Activated T-helper 1 cell treated with anti-CD3 and anti-CD28 coated beads, Interleukin-2, amount 50 U/mL, for 16 hours (primary cell): ENCODE measurements at places on chromosomes 7 and 10.
A peak's percentile ranks its signal among the peaks of the same experiment; 100 is the strongest.

DNA sequence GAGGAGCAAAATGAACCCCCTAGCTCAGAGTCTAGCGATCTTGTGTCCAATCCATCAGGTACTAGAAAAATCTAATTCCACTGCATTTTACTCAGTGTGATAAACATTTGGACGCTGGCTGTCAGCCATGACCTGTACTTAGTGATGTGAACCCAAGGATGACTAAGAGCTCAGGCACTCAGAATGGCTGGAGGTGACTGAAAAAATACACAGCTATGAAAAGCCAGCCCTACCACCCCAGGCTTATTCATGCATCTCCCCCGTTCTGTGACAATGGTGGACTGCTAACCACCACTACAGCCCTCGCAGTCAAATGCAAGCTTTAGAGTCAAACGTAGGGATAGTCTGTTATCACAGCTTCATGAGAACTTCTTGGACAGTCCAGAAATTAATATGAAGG is 14.9 kb downstream of the AFAP1L2 start:
- DNase-seq = no peak

DNA sequence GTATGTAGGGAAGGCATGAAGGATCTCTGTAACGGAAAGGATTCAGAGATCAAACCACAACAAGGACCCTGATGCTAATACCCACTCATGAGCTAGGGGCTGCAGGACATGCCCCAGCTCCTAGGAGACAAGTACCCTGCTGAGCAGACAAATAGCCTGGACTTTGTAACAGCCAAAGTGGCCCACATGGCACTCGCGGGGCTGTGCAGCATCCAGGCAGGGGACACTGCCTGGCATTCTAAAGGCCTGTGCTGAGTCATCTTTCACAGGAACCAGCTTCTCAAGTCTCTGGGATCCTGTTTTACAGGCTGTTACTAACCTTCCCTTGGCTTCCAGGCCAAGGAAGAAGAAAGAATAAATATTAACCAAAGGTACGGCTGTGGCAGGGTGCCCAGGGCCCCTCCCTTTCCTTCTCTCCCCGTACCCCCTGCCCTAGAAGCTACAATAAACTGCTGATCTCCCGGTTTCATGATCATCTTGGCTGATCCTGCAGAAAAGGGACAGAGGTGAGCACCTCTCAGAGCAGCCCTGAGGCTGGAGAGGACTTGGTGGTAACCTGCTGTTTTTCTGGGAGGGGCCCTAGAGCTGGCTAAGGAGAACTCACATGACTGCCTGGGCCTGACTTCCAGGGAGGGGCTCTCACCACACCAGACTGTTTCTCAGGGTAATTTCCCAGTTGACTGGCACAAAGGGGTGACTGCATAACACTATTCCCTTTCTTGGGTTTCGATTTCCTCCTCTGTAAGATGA is 4.2 kb upstream of the RPEL1 start:
- no peak for DNase-seq

GRCh38 chr10:96440361-96441292 is 73.1 kb downstream of the TLL2 start:
- DNase-seq = no peak

- DNase-seq = no peak
Observed at GRCh38 chr7:100865938-100866728, 1.1 kb upstream of the TRIP6 start.

GRCh38 chr10:62653254-62653653 is 151.3 kb upstream of the ADO start:
- no peak for DNase-seq

DNA sequence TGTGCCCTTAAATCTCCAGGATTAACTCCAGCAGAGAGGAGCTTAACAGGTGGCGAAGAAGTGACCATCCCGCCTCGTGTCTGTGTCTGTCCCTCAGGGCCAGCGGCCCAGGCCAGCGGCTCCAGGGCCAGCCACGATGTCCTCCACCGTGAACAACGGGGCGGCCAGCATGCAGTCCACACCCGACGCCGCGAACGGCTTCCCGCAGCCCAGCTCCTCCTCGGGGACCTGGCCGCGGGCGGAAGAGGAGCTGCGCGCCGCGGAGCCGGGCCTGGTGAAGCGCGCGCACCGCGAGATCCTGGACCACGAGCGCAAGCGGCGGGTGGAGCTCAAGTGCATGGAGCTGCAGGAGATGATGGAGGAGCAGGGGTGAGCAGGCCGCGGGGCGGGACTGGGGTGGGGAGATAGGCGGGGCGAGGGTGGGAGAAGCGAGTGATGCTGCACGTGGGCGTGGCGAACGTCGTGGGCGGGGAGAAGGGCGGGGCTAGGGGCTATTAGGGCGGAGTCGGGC is 33.3 kb downstream of the SRRM3 start:
- peak; percentile 48 for DNase-seq

- DNase-seq = no peak
Observed at GRCh38 chr7:87435546-87435945, 39.9 kb downstream of the ABCB4 start.

DNA sequence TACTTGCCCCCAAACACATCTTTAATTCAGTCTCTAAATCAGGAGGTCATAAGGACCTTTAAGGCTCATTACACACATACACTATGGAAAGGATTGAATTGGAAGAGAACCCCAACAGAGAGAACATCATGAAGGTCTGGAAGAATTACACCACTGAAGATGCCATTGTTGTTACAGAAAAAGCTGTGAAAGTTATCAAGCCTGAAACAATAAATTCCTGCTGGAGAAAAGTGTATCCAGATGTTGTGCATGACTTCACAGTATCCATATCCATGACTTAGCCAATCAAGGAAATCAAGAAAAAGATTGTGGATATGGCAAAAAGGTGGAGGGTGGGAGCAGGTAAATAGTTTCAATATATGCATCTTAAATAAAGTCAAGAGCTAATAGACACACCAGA is 13.7 kb downstream of the LIPA start:
- DNase-seq = no peak

DNA sequence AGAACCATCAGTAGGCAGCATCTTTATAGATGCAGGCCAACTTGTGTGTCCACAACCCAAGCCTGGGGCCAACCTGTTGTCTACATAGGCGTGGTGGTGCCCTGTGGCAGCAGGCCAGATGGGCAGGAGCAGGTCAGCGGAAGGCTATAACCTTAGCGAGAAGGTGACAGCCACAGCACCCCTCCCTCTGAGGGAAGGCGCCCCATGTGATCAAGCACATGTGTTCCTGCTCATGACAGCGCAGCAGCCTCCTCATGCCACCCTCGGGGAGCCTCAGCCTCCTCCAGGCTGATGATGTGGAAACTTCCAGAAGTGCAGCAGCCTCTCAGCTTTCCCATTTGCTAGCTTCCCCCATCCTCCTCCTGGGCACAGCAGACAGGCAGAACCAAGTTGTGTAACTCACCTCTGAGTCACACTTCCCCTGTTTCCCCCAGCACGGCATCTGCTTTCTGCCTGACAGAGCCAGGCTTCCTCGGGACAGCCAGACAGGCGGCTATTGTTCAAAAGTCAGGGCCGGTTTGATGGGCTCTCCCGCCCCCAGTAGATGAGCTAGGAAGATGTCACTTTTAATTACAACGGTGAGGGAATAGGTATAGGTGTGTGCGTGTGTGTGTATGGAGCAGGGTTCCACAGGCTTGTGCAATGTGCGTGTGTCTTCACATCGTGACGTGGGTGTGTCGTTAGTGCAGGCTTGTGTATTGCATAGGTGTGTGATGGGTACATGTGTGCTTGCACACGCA is 312.0 kb upstream of the ZMIZ1 start:
- no peak for DNase-seq

DNA sequence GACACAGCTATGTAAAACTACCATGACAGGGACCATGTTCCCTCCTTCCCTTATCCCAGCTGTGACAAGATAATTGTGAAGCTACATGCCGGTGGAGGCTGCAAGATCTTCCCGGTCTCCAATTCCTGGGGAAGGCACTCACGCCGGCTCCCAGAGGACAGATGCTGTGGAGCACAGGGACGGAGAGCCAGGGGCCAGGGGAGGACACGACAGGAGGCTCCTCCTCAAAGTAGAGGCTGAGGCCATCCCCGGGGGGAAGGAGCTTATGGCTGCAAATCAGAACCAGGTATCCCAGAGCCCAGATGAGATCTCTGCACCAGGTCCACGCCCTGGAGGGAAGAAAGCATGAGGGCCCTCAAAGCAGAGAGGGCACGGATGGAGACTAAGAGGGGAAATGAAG is 286.2 kb downstream of the TCERG1L start:
- DNase-seq = no peak

DNA sequence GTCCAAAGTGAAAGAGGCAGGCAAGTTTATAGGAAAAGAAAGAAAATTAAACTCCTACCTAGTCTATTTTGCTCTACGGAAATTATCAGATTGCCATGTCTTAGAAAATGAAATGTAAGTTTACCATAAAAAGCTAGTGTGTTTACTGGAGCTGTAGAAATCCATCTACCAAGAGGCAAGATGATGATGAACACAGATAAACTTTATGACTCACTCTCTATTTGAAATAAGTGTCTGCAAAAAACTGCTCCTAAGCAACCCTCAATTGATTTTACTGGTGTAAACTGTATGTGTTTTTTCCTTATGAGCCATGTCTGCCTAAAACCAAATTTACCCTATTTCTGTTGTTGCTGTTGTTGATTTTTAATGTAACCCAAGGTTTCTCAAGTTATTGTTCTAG is 73.8 kb upstream of the TMEM106B start:
- DNase-seq = no peak

GRCh38 chr7:94040254-94040653 is 36.1 kb upstream of the BET1 start:
- DNase-seq = no peak

- DNase-seq = no peak
Observed at GRCh38 chr7:124403587-124403986, 362.0 kb downstream of the GPR37 start.

- DNase-seq = no peak
Observed at GRCh38 chr7:157210682-157211081, 72.0 kb downstream of the UBE3C start.

- no peak for DNase-seq
Observed at GRCh38 chr10:132485391-132485790, 52.2 kb upstream of the INPP5A start.

- no peak for DNase-seq
Observed at GRCh38 chr10:103542764-103543616, 49.5 kb downstream of the NEURL1 start.

DNA sequence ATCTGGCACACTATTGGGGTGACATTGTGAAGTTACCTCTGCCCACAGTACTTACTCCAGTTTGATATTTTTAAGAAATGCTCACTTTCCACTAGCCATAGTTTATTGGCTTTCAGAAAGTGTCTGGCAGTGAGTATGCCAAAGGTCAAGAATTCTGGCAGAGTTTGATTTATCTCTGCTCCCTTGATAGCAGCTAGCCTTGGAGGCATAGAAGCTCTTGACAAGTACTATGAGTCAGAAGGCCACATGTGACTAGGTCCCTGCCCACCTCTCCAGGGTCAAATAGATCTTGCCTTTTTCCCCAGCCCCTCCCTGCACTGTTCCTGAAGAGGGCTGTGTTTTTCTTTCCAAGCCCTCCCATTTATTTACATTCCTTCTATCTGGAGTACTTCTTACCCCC is 202.2 kb downstream of the AUTS2 start:
- DNase-seq = no peak

DNA sequence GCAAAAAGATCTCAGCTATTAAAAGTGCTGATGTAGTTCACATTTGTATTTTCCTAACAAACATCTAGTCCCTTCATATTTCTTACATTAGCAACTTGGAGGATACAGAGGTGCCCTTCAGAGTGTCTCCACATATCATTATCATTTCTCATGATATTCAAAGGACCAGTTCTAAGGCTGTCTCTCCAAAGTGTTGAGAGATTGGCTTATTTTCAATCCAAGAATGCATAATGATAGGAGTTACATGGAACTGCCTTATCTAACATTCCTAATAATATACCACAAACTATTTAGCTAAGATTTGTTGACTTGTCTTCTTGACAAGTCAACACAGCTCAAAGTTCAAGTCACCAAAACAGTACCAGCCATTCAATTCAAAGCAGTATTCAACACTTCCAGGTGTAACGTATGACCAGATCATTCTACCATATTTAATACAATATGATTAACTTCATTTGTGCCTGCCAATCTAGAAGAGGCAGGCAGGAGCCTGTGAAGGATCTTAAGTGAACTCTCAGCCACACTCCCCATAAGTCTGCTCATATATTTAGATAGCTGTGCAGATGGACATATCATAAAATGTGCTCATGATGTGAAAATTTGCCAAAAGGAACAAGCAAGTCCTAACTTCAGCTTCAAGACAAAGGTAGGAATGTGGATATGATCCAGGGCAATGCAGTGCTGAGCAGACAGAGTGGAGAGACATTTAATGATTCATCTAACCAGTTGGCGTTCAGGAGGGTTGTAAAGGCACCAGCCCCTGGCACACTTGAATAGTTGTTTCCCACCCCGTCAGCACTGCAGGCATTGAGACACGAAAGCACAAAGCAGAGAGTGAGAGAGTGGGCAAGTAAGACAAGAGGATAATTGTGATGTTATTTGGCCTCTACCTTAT is 108.3 kb downstream of the MTERF1 start:
- no peak for DNase-seq

DNA sequence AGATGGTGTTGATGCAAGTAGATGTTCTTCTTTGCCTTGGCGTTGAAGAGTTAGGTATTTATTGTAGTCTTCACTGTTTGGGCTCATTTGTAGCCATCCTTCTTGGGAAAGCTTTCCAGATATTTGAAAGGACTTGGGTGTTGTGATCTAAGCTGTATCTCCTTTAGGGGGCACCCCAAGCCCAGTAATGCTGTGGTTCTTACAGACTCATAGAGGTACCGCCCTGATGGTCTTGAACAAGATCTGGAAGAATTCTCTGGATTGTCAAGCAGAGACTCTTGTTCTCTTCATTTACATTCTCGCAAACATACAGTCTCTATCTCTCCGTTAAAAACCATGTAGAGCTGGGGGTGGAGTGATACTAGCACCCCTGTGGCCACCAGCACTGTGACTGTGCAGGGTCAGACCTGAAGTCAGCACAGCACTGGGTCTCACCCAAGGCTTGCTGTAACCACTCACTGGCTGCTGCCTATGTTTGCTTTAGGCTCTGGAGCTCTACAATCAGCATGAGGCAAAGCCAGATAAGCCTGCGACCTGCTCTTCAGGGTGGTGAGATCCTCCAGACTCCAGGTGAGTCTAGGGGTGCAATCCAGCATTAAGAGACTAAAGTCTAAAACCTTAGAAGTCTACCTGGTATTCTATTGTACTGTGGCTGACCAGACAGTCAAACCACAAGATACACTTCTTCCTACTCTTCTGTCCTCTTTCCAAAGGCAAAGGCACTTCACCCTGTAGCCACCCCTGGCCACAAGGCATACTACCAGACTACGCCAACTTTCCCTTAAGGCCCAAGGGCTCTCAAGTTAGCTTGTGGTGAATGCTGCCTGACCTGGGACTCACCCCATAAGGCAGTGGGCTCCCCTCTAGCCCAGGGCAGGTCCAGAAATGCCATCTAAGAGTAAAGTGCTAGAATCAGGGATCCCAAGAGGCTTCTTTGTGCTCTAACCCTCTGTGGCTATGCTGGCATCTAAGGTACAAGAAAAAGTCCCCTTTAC is 209.7 kb upstream of the TMEM196 start:
- no peak for DNase-seq

DNA sequence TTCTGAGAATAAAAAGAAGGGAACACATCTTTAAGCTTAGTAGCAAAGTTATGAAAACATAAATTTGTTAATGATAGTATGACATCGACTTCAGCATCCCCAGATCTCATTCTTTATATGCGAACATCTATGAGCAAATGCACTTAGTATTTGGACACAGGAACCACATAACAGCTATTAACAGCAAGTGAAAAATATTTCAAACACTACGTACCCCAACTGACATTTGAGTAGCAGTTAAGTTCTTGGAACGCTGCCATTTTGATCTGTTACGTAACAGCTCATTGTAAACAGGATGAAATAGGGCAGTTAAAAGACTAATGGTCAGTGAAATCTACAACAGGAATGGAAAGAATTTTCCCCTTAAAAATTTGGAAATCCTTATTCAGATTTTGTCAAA is 428.9 kb downstream of the TNS3 start:
- no peak for DNase-seq
